ENCODE measurements at places on chromosomes 4 and X.

- no peak for DNase-seq
Observed at GRCh38 chr4:70734168-70734954, 12.6 kb downstream of the RUFY3 start.

GRCh38 chr4:118396881-118397622 is 44.2 kb upstream of the PRSS12 start:
- no peak for DNase-seq

DNA sequence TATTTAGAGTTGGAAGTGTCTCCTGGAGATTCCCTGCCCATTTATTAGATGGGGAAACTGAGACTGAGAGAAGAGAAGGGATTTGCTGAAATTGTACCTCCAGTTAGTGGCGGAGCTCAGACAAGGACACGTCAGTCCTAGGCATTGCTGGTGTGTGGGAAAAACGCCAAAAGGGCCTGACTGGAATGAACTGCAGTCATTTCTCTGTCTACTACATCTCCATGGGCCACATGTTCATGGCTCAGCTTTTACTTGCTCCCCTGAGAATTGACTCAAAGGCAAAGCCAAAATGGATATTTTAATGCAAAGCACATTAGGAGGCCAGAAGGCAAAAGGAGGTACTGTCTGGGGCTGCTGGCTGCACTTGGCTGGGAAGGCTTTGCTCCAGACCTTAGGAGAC is 3.9 kb downstream of the TFDP3 start:
- DNase-seq = no peak

- no peak for DNase-seq
Observed at GRCh38 chr4:169014586-169014985, 4.5 kb upstream of the CBR4 start.

GRCh38 chr4:68738036-68738435 is 67.6 kb upstream of the UGT2B15 start:
- DNase-seq = no peak

DNA sequence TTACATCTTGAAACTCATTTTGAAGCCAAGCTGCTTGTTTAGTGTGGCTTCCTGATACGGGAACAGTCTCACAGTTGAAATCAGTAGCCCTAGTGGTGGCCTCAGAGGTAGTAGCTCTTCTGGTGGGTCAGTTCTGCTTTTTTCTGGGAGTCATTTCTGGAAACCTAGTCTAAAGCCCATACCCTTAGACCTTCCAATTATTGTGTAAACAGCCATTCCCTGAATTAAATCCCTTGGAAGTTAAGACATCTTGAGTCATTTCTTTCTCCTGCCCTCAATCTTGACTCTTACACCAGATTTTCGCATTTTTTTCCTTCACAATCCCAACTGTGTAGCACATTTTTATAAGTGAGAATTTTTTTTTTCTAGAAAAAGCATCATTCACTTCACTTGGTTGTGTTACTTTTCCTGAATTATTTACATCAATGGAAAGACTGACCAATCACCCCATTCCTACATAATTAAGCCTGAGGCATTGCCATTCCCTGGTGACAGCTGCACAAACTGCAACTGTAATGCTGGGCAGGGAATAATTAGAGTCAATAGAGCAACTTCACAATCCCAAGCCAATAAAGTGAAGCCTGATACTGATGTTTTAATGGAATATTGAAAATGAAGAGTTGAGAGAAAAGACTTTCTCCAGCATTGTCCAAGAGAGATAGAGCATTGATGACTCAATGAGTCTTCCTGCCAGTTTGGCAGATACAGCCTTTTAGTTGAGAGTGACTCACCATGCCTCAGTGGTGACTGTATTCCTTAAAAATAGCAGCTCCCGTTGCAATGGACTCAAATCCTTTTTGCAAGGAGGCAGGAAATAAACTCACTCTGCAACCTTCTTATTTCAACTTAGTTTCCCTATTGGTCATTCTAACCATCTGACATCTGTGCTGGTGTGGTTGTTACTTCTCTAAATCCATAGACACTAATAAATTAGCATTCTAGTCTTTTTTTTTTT is 13.0 kb upstream of the SEPSECS start:
- DNase-seq = no peak

GRCh38 chr4:57231781-57232180 is 121.6 kb upstream of the IGFBP7 start:
- no peak for DNase-seq

DNA sequence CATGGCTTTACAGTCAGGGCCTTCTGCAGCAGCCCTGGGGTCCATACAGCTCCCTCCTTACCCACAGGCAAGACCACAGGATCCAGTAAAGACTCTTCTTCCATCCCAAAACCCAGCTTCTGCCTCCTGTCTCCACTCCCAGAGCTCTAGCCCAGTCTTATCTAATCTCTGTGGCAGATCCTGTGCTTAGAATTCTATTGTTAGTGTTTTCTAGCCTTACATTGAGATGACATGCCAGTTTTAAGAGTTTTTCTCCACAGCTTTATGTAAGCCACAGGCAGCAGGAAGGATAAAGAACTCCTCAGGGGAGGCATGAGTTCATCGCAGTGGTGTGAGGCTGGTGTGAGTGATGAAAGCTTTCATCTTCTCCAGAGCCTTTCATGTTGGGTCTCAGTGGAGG is 129.1 kb downstream of the RCHY1 start:
- no peak for DNase-seq

GRCh38 chr4:135833529-135833928 is 1631.9 kb upstream of the PABPC4L start:
- no peak for DNase-seq

- no peak for DNase-seq
Observed at GRCh38 chr4:122827258-122827878, 737 bp downstream of the FGF2 start.

- no peak for DNase-seq
Observed at GRCh38 chr4:109622626-109623025, 62.6 kb downstream of the MCUB start.

GRCh38 chr4:122845066-122845465 is 18.4 kb downstream of the FGF2 start:
- DNase-seq = no peak

GRCh38 chrX:70755850-70756249 is 152.7 kb downstream of the TEX11 start:
- no peak for DNase-seq

DNA sequence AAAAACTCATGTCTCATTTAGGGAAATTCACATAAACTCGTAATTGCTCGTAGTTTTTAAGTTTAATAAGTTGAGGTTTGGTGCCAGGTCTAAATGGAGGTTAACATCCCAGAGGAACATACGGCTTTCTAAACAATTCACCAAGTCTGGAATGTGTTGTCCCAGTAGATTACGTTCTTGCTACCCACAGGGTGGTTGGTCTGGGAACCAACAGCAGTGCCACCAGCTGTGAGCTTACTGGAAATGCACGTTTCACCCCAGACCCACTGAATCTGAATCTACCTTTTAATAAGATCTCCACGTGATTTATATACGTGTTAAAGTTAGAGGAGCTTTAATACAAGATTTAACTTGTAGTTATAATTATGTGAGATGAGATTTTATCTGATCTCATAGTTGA is 134.3 kb downstream of the BMPR1B start:
- DNase-seq = no peak

DNA sequence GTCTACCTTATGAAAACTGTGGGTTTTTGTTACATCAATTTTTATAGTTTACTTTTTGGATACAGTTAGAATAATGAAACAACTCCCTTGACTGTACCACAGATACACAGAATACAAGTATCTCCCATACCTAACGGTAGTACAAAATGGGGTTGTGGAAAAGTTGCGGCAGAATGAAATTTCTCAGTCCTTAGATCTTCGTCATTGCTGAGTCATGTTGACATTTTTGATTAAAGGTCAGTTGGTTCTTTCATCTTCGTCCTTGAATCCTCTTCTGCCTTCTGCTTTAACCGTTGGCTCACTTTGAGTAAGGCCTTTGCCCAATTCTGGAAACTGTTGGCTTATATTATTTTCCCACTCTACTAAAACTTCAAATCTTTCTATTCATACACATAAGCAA is 75.6 kb downstream of the TRIML1 start:
- DNase-seq = no peak

- no peak for DNase-seq
Observed at GRCh38 chr4:75229806-75230570, 284.2 kb downstream of the RCHY1 start.

- DNase-seq = no peak
Observed at GRCh38 chrX:17930850-17931249, 69.8 kb upstream of the RAI2 start.

GRCh38 chrX:47634871-47635575 is 5.3 kb upstream of the CFP start:
- no peak for DNase-seq

DNA sequence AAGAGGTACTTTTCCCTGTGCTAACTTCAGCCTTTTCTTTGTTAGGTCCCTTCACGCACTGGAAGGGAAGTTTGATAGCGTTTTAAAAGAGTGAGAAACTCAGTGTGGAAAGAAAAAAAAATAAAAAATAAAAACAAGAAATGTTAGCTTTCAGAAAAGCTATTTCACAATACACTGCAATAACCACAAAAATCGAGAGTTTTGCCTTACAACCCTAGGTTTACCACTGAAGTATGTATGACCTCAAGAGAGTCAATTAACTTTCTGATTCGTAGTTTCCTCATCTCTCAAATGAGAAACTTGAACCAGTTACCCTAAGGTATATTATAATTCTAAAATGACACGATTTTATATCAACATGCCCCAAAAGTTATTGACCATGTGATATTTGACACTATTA is 93.9 kb upstream of the JADE1 start:
- no peak for DNase-seq

- DNase-seq = no peak
Observed at GRCh38 chr4:84792366-84793301, 173.9 kb downstream of the WDFY3 start.

DNA sequence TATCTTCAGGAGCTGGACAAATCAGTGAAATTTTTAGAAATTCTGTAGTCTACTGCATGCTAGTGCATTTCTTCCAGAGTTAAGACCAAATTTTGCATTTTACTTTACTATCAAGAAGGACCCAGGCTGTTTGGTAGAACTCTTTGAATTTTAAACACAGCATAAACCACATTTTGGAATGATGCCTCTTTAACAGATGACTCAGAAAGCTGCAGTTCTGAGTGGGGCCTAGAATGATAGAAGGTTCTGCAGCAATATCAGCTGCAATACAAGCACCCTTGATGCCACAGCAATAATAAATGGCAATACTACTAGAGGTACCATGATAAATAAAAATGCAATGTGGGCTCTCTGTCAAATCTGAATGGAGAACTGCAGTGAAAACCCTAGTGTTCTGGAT is 198.7 kb downstream of the TMA16 start:
- DNase-seq = no peak

DNA sequence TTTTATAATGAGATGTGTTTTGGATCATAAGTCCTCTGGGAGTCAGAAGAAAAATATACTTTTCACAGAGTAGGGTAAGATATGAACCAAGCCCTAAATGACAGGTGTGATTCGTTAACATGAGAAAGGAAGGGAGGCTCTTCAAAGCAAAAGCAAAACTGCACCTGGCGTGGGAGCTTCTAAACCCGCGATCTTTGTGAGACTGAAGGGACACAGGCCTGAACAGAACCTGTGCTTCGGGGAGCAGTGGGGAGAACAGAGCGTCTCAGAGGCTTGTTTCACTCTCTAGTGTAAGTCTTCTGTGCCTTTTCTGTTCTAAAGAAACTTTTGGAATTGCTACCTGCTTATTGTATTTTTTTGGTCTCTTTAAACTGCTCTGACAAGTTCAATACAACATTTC is 30.2 kb upstream of the CYP4V2 start:
- no peak for DNase-seq

GRCh38 chr4:128869776-128870509 is 60.4 kb downstream of the JADE1 start:
- no peak for DNase-seq

- no peak for DNase-seq
Observed at GRCh38 chrX:133290076-133290475, 71.9 kb upstream of the TFDP3 start.

- no peak for DNase-seq
Observed at GRCh38 chr4:183443655-183444213, 702 bp upstream of the CDKN2AIP start.

DNA sequence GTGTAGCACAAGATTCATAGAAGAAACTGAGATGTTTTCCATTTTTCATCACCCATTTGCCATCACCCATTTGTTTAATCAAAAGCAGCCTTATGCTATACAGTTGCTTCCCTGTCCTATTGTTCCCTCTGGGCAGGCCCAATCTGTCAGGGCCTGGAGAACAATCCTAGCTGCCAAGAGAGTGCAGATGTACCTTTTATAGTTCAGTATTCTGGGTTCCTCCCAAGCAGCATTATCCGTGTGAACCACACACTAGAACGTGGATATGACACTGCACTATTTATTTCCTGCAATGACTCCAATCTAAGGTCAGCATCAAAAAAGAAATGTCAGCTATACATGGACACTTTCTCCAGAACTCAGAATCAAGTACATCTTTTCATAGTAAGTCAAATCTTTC is 269.0 kb downstream of the ADGRA3 start:
- no peak for DNase-seq

DNA sequence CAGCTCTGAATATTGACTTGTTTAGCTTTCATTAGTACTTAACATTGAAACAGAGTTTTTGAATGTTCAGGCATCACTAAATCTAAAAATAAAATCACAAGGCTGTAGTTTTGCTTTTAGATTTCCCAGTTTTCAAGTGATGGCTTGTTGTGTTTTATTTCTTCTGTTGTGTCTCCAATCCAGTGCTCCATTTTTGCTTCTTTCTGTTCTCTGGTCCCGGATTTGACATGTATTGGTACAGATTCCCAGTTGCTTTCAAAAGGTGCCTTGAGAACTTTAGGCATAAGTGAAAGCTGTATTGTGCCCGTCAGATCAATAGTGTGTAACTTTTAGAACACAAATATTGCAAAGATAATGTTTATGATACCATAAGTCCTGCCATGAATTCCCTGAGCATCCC is 53.2 kb downstream of the ARHGAP10 start:
- no peak for DNase-seq

All from NCI-H1048 (cell line).